ENCODE measurements at places on chromosomes 13 and 19.

DNA sequence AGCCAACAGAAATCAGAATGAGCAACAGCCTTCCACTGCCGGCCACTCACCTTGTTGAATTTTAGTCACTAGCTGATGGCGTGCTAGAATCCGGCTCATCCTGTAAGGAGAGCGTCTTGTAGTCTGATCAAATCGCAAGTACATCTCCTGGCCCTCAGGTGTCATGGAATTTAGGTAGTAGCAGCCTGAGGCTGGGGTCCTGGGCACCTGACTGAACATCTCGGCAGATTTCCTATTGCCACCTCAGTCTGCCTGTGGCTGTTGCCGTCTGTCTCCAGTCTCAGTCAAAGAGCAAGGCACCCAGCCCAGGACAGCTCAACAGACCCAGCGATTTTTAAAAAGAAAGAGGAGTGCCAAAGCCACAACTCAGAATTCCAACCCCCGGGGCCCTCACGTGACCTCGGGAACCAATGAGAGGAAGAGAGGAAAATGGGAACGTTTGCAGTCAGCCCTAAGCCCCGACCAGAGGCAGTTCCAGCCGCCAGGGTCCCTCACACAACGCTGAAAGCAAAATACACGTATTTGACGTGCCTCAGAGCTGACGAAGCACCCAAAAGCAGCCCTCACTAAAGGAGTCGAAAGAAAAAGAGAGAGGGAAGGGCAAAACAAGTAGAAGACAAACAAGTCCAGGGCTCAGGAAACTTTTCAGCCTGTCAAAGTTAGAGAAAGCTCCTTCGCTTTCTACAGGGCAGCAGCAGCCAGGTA, at the start of gene STARD13:
STARD13 (minus strand) TSS at position 336 of the 705 bp plus-strand sequence; CDS start at position 219, 117 bp downstream.
- DNase-seq, result no peak

GRCh38 chr13:85197431-85197830, 601.8 kb downstream of the SLITRK6 start:
- DNase-seq, result no peak

GRCh38 chr13:34164582-34164981, 346.6 kb downstream of the RFC3 start:
- DNase-seq, result no peak

DNA sequence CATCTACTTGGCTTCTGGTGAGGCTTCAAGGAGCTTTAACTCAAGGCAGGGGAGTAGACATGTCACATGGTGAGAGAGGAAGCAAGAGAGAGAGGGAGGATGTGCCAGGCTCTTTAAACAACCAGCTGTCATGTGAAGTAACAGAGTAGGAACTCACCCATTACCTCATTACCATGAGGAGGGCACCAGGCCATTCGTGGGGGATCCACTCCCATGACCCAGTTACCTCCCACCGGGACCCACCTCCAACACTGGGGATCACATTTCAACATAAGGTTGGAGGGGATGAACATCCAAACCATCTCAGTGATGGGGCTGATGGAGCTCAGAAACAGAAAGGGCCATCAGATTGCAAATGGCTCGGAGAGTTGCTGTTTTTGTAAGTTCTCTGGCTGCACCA, 12.9 kb downstream of the VSTM2B start:
- DNase-seq, result no peak

DNA sequence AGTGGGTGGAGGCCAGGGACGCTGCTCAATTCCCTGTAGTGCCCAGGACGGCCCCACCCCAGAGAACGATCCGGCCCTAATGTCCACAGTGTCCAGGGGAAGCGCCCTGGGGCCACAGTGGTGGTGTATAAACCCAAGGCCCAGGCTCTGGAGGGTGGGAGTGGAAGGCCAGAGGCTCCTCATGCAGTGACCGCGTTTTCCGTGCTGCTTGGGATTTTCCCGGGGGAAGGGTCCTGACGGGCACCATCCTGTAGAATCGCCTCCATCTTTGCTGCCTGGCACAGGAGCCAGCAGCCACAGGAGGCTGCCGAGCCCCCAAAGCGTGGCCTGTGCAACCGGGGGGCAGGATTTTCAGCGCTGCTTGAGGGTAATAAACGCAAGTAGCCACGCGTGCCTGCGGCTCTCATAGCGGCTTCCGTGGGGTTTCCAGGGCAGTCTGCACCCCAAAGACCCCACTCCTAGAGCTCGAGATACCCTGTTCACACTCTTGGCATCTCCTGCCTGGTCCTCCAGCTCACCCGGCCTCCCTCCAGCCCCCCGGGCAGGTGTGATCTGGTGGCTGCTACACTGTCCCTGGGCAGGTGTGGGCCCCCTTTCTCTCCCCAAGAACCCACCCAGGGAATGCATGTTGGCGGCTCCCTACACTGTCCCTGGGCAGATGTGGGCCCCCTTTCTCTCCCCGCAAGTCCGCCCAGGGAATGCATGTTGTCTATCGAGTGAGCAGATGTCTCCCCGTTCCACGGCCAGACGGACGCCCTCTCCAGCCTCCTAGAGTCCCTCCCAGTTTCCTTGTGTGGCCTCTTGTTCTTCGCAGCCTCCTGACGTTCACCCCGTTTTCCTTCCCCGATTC, 2.2 kb downstream of the NCLN start:
- no peak for DNase-seq

- DNase-seq, result no peak
Measured at GRCh38 chr19:4319067-4319718, 14.8 kb downstream of the FSD1 start.

GRCh38 chr19:49497047-49497788, 984 bp downstream of the RPS11 start:
- DNase-seq, result peak; percentile 90

DNA sequence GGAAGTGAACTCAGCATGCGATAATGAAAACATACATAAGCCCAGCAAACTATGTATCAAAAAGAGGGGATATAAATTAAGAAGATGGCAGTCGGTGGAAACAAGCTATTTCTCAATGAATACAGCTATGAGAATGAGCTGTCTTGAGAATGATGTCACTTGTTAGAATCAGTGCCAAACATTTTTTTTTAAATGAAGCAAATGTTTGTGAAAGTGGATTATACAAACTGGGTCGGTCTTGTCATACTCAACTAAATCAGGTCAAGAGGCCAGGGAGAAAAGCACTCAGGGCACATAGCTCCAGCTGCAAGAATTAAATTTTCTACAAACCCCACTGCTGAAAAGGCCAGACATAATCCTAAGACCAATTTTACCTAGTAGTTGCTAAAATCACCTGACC, 1048.4 kb downstream of the SLITRK1 start:
- DNase-seq, result no peak
